Left lung (tissue), 14 donors: ENCODE measurements at places on chromosomes 1 and 21. TPM values are rescaled to one million over a fixed set of nuclear protein-coding genes. Genes with fewer than 3 reads are reported as not detected.

Gene CDKN2C
- 15.5 TPM for polyA plus RNA-seq

Gene SH2D1B
- polyA plus RNA-seq = 0.93 TPM

Gene LMOD1
- polyA plus RNA-seq = 4.5 TPM

Gene TMEM50A
- polyA plus RNA-seq = 101 TPM

Gene GPR37L1
- polyA plus RNA-seq = 0.10 TPM

DNA sequence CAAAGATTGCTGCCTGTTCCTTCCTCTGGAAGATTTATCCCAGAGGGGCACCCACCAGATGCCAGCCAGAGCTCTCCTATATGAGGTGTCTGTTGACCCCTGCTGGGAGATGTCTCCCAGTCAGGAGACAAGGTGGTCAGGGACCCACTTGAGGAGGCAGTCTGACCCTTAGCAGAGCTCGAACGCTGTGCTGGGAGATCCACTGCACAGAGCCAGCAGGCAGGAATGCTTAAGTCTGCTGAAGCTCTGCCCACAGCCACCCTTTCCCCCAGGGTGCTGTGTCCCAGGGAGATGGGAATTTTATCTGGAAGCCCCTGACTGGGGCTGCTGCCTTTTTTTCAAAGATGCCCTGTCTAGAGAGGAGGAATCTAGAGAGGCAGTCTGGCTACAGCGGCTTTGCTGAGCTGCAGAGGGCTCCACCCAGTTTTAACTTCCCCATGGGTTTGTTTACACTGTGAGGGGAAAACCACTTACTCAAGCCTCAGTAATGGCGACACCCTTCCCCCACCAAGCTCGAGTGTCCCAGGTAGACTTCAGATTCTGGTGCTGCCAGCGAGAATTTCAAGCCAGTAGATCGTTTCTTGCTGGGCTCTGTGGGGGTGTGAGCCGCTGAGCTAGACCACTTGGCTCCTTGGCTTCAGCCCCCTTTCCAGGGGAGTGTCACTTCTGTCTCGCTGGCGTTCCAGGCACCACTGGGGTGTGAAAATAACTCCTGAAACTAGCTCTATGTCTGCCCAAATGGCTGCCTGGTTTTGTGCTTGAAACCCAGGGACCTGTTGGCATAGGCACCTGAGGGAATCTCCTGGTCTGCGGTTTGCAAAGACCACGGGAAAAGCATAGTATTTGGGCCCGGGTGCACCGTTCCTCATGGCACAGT is 51.1 kb upstream of the PDC start:
- DNase-seq = peak; percentile 51

GRCh38 chr21:43826623-43826974 is 37.2 kb downstream of the RRP1 start:
- no peak for DNase-seq

DNA sequence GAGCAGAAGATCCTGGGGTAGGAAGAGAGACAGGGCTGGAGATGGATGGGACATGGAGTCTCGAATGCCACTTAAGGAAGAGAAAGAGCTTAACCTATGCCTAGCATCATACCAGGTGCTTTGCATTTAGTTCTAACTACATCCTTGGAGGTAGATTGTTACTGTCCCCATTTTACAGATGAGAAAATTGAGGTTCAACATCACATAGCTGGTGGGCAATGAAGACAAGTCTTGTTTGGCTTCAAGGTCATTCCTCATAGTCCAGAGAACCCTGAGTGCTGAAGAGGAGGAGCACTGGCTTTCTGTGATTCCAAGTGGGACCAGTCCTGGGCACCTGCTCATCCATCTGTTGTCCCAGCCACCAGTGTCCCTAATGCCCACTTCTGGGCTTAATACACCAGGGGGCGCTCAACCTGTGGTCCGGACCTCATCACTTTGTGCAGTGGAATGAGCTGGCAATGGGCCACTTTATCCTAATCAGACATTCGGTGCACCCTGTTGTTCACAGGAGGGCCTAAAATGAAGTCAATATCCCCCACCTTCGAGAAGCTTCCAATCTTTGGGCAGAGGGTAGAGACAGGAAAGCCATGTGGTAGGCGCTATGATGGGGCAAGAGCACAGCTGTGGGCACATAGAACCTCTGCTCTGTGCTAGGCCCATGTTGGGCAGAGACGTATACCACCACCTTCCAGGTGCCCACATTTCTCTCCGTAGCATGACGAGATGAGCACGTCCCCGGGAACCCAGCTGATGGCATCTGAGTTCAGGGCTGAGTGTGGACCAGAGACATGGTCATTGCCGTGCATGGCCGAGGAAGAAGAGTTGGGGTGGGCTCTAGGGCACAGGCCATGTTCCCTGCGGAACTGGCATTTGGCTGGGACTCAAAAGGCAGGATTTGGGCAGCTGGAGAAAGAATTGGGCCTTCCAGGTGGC is 9.2 kb downstream of the RPS6KA1 start:
- peak; percentile 45 for DNase-seq

- no peak for DNase-seq
Observed at GRCh38 chr1:101147381-101147780, 89.4 kb upstream of the S1PR1 start.

GRCh38 chr21:22044431-22044830 is 1046.2 kb downstream of the NCAM2 start:
- DNase-seq = no peak

- DNase-seq = no peak
Observed at GRCh38 chr1:25112400-25112799, 119.9 kb downstream of the SYF2 start.

GRCh38 chr1:167562702-167563101 is 9.1 kb upstream of the CREG1 start:
- DNase-seq = no peak

GRCh38 chr1:177753655-177754054 is 216.2 kb downstream of the SEC16B start:
- no peak for DNase-seq

- DNase-seq = no peak
Observed at GRCh38 chr1:157170677-157171515, 32.7 kb upstream of the ETV3 start.
